ENCODE measurements at places on chromosomes 5 and 9.
A peak's percentile ranks its signal among the peaks of the same experiment; 100 is the strongest.

DNA sequence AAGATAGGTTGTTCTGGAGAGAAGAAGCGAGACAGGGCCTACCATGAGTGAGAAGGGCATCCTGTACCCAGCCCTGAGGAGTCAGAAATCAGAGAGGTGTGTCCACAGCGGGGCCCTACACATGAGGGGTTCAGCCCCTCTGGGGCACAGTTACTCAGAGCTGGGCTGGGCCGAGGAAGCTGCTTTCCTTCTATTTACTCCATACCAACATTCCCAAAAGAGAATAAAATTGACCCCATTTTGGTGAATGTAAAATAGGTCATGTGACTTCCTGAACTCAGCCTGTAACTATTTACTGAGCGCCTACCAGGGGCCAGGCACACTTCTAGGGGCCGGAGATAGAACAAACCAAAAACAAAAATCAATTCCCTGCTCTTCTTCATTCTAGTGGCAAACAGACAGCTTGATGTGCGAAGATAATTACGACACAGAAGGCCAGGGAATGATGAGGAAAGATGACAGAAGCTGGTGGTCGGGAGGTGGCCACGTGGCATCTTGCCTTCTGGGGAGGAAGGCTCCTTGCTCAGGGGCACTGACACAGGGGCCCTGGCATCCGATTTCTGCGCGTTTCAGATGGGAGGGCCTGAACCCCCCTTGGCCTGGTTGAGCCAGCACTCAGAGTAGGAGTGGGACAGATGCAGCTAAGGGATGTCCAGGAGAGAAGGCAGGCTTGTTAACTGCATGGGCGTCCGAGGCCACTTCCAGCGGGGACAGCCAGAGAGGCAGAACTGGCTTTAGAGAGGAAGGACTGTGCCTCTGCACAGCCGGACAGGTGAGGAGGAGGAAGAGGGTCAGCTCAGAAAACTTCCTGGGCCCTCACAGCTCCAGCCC lies 121.8 kb downstream of the NSG2 start:
- DNase-seq: no peak

GRCh38 chr9:135666534-135667462 lies 3.7 kb downstream of the LCN9 start:
- no peak for DNase-seq

DNA sequence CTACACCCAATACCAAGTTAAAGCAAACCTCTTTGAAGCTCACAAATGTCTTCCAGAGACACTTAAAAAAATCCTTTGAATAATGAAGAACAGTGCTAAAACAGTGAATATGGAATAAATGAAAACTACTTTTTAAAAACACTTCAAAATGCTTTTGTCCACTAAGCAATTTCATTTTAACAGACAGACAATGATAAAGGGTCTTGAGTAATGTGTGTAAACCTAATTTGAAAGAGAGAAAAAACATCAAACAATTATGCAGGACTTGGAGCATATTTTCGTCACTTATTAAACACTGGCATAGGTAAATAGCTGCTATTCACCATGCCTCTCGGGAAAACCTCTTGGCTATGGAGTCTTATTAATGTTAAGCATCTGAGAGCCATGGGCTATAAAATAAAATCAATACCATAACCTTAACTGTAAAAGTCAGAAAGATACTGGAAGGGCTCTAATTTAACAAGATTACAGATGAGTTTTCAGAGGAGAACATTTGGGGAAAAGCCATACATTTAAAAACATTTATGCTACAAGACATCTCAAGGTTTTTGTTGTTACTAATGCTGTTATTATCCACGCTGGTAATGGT lies 177.8 kb downstream of the NFIB start:
- DNase-seq: no peak

DNA sequence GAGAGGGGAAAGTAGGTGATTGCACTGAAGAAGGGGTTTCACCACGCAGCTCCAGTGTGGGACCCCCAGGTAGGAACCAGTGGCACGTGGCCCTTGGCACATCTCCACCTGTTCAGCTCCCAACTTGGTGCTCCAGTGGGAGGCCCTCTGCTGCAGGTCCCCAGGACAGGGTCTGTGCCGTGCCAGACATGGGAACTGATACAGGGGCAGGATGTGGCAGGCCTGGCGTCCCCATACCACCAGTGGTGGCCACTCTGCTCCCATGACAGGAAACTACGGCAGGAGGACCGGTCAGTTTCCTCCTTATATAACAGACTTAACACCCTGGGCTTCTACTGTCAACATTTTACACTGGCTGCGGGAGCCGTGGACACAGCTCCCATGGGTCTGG lies 67.3 kb downstream of the PSMB7 start:
- DNase-seq: no peak

- DNase-seq: no peak
Observed at GRCh38 chr9:83379045-83379444, 159.2 kb downstream of the FRMD3 start.

DNA sequence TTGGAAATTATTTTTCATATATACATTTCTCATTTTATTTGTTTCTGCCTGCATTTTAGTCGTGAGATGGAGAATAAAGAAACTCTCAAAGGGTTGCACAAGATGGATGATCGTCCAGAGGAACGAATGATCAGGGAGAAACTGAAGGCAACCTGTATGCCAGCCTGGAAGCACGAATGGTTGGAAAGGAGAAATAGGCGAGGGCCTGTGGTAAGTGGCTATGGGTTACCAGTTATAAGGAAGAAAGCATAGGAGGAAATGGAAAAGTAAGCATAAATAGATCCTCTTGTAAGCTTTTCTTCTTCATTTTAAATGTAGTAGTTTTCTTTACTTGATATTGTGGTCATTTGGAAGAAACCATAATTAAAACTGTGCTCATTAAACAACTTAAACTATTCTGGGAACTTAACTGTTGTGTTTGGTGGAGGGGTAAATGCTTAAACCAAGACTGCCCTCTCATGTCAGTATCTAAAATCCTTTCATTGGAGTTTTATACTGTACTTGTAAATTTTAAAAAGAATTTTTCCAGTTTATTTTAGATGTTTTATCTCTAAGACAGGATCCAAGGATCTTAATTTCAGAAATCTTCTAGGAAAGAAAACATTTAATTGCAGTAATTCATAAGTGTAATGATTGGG lies 41.3 kb downstream of the MAP3K1 start:
- no peak for DNase-seq

GRCh38 chr5:59745415-59745863 lies 148.1 kb downstream of the PDE4D start:
- peak; percentile 59 for DNase-seq

DNA sequence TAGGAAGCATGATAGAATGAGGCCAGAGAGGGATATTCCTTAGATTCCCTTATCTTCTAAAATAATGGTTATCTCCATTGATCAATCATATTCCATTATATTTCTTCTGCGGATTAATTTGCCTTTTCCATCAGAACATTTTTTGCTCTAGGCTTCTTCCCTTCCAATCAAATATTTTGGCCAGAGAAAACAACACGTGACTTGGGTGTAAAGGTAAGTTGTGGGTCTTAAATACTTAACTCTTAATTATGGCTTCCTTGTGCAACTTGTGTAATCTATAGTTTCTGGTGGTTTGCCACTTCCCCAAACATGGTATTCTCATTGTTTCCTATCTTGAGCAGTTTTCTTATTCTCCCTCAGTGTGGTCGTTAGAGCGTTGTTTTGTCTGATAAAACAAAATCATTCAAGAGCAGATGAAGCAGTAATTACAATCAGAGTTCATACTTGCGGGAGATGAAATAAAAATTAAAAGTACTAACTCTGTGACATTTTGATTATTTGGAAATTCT lies 889.3 kb downstream of the MAT2B start:
- no peak for DNase-seq

- no peak for DNase-seq
Observed at GRCh38 chr5:102561894-102562760, 63.3 kb upstream of the SLCO6A1 start.

- no peak for DNase-seq
Observed at GRCh38 chr5:43675357-43675756, 72.4 kb downstream of the NNT start.

GRCh38 chr5:62212648-62213047 lies 93.4 kb upstream of the KIF2A start:
- no peak for DNase-seq

DNA sequence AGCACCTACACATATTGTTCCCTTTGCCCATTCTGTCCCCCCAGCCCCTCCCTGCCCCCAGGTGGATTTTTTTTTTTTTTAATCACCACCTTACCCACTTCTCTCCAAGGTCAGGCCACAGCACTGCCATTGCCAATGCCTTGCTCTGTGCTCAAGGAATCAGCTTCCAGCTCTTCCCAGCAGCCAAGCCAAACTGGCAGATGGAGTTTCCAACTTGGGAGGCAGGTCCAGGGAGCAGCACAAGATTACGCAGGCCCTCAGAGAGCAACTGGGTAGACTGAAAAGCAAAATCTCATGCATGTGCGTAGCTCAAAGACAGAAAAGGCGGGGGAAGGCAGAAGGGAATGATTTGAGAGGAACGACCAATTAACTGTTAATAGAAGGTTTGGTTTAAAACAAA lies 15.1 kb downstream of the GRHPR start:
- no peak for DNase-seq

DNA sequence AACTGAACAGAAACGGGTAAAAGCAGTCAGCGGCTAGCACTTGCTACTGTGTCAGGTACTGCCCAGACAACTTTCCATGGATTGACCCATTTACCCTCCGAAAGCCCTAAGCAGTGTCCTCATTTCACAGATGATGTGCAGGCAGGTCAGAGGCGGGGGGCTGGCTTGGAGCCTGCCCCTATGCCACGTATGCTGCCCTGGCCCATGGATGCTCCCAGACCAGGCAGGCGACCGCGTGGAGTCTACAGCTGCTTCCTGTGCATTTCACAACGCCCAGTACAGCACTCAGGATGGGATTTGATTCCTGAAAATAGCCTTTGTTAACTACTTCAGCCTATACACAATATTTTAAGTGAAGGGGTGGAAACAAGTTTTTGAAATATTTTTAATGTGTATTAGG lies 202.9 kb downstream of the NXNL2 start:
- no peak for DNase-seq

DNA sequence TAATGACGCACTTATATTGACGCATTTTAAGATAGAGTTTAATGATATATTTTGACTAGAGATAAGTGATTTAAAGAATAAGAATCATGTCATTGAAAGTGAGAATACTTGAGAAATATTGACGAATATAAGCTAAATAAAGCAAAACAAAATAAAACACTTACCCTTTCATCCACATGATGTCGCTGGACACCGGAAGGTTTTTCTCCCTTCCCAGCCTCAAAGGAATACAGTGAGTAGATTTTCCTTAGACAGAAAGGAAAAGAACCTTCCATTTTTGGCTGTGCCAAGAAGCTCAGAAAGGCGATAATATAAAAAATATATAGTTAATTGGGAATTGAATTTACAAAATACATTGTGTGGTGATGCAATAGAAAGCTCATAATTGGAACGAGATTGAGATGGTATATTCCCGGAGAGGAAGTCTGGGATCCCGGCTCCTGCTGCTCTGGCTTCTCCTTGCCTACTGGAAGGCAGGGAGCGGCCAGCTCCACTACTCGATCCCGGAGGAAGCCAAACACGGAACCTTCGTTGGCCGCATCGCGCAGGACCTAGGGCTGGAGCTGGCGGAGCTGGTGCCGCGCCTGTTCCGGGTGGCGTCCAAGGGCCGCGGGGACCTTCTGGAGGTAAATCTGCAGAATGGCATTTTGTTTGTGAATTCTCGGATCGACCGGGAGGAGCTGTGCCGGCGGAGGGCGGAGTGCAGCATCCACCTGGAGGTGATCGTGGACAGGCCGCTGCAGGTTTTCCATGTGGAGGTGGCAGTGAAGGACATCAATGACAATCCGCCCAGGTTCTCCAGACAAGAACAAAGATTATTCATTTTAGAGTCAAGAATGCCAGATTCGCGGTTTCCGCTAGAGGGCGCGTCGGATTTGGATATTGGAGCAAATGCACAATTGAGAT lies at the start of gene PCDHA5:
PCDHA5 (plus strand) TSS at position 239 of the 906 bp plus-strand sequence.
- no peak for DNase-seq

- no peak for DNase-seq
Observed at GRCh38 chr5:107554776-107555424, 115.8 kb downstream of the EFNA5 start.

GRCh38 chr5:169569513-169569912 lies 14.1 kb upstream of the SPDL1 start:
- DNase-seq: no peak

DNA sequence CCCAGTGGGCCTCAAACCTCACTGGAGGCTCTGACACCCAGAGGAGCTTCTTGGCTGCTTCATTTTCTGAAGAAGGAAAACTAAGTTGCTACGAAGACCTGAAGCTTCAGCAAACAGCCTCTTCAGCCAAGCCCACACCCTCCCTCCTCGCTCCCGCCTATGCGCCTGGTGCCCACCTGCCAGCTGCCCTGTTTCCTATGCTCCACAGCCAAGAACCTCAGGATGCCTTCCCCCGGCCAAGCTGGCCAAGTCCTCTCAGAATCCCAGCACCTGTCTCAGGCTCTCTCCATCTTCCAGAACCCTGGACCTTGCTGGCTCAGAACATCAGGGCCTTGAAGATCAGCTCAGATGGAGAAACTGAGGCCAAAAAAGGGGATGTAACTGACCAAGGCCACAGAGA lies 60.4 kb downstream of the STK10 start:
- no peak for DNase-seq

Data from AG09309 (cell line).